ENCODE measurements at places on chromosomes 2 and 18. TPM values are rescaled to one million over a fixed set of nuclear protein-coding genes. Genes with fewer than 3 reads are reported as not detected.

DNA sequence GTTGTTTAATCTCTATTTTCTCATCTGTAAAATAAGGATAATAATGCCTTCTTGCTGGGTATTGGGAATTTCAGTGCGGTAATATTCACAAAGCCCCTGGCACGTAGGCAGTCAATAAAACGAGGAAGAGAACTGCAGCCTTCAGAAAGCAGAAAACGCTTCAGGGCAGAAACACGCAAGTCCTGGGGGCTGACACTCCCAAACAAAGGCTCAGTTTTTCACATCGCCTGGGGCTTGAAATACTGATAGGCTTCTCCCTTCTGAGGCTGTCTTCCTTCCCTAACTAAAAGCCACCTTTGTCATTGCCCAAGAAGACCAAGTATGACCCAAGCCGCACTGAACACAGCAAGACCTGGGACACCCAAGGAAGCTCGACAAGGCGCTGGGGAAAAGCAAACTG, 32.4 kb downstream of the TMEM177 start:
- no peak overlapping the region for H3K27ac ChIP-seq
- no peaks in the 10 kb centered on the region for H3K36me3 ChIP-seq
- no peak for DNase-seq
- H3K27me3 ChIP-seq = peaks cover 2% of the 10 kb centered on the region

- no peaks in the 10 kb centered on the region for H3K27me3 ChIP-seq
- H3K36me3 ChIP-seq = peaks cover 5% of the 10 kb centered on the region
- no peaks in the 10 kb centered on the region for H3K4me1 ChIP-seq
- no peak overlapping the region for H3K27ac ChIP-seq
Measured at GRCh38 chr18:10490401-10491165, 35.2 kb upstream of the NAPG start.

RAB17 gene
- 164 TPM for polyA plus RNA-seq

DNA sequence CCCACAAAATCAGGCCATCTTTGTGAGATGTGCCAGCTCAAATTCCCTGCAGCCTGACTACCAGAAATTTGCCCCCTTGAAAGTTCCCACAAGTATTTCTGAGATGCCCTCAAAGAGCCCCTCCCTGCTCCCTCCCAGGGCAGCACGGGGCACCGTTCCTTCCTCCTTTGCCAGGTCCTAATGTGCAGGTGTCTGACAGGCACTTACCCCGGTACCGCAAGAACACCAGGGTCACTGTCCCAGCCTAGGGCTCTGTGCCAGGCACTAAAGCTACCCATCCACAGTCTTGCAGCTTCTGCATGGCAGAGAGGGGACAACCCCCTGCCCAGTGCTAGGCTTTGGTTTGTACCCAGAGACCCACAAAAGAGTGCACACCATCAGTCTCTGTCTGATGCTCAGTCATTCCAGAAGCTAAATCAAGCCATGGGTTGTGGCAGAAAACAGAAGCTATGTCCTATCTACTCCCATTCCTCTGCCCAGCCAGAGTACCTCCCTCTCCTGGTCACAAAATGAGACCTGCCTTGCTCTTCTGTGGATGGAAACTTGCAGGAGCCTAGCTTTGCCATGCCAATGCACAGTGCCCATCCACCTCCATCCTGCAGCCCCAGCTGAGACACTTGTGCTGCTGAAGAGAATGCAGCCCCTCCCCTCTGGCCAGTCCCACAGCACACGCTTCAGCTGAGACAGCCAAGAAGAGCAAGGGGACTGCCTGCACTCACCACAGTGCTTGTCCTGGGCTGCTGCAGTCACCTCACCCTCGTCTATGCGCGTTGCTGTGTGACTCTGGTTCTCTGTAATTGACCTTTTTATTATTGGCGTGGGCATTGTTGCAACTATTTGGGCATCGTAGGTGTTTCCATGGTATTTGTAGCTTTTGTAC, 48.7 kb downstream of the INPP5D start:
- peaks cover 4% of the 10 kb centered on the region for H3K27me3 ChIP-seq
- H3K4me3 ChIP-seq = no peak overlapping the region
- H3K27ac ChIP-seq = no peak overlapping the region
- no peaks in the 10 kb centered on the region for H3K36me3 ChIP-seq
- H3K4me1 ChIP-seq = no peaks in the 10 kb centered on the region

GRCh38 chr2:98269274-98269673, 77.0 kb upstream of the CNGA3 start:
- no peaks in the 10 kb centered on the region for H3K36me3 ChIP-seq
- H3K4me3 ChIP-seq = no peak overlapping the region
- peak; percentile 11 for DNase-seq
- no peak overlapping the region for H3K27ac ChIP-seq
- H3K27me3 ChIP-seq = no peaks in the 10 kb centered on the region

- H3K4me3 ChIP-seq = no peak overlapping the region
- no peaks in the 10 kb centered on the region for H3K4me1 ChIP-seq
- DNase-seq = no peak
- no peaks in the 10 kb centered on the region for H3K36me3 ChIP-seq
- H3K27me3 ChIP-seq = no peaks in the 10 kb centered on the region
Measured at GRCh38 chr2:57528499-57528898, 518.1 kb upstream of the VRK2 start.

TNFAIP6 gene
- 2.9 TPM for polyA plus RNA-seq

SLC14A1 gene
- 1.3 TPM for polyA plus RNA-seq

DNA sequence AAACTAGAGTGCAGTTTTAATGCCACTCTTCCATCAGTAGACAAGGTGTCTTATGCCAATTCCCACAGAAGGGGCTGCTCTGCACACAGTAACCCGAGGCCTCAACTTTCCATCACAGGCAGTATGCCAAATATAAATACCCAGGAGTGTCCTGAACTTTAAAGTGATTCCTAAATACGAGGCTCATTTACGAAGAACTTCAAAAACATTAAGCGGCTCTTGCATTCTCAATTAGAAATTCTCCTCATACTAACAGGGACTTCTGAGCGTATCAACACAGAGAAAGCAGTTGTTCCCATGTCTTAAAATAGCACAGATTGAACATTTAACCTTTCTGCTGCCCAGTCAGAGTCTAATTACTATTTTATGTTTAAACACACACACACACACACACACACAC, 638.6 kb downstream of the ERBB4 start:
- H3K36me3 ChIP-seq = no peaks in the 10 kb centered on the region
- no peak overlapping the region for H3K4me3 ChIP-seq
- H3K27ac ChIP-seq = no peak overlapping the region
- DNase-seq = no peak

SCN9A gene
- 7.3 TPM for polyA plus RNA-seq

- H3K27ac ChIP-seq = no peak overlapping the region
- no peak overlapping the region for H3K4me3 ChIP-seq
- no peaks in the 10 kb centered on the region for H3K27me3 ChIP-seq
Measured at GRCh38 chr2:163462993-163463392, 272.8 kb downstream of the FIGN start.

- peaks cover 21% of the 10 kb centered on the region for H3K4me1 ChIP-seq
- H3K36me3 ChIP-seq = no peaks in the 10 kb centered on the region
- DNase-seq = peak; percentile 6
- H3K27ac ChIP-seq = no peak overlapping the region
- H3K27me3 ChIP-seq = peaks cover 7% of the 10 kb centered on the region
- peak overlapping the region; percentile 54 for H3K4me3 ChIP-seq
Measured at GRCh38 chr2:11133936-11134320, 21.3 kb upstream of the SLC66A3 start.

- H3K4me3 ChIP-seq = no peak overlapping the region
- peaks cover 26% of the 10 kb centered on the region for H3K27me3 ChIP-seq
- DNase-seq = no peak
- H3K27ac ChIP-seq = no peak overlapping the region
- H3K4me1 ChIP-seq = no peaks in the 10 kb centered on the region
Measured at GRCh38 chr2:45043174-45043573, 33.9 kb upstream of the SIX2 start.

DNA sequence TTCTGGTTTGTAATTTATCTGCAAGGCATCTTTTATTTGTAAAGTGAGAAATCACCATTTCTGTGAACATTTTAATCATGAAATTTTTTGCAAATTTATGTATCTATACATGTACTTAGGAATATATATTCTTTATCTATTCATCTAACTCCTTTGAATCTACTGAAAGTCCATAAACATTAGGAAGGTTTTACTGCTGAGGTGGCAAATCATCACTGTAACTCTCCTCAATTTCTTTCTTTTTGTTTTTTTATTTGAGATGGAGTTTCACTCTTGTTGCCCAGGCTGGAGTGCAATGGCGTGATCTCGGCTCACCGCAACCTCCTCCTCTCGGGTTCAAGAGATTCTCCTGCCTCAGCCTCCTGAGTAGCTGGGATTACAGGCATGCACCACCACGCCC, 296.3 kb downstream of the AGPS start:
- H3K27ac ChIP-seq = no peak overlapping the region
- H3K36me3 ChIP-seq = no peaks in the 10 kb centered on the region
- DNase-seq = no peak
- no peaks in the 10 kb centered on the region for H3K27me3 ChIP-seq
- peaks cover 13% of the 10 kb centered on the region for H3K4me1 ChIP-seq

DNA sequence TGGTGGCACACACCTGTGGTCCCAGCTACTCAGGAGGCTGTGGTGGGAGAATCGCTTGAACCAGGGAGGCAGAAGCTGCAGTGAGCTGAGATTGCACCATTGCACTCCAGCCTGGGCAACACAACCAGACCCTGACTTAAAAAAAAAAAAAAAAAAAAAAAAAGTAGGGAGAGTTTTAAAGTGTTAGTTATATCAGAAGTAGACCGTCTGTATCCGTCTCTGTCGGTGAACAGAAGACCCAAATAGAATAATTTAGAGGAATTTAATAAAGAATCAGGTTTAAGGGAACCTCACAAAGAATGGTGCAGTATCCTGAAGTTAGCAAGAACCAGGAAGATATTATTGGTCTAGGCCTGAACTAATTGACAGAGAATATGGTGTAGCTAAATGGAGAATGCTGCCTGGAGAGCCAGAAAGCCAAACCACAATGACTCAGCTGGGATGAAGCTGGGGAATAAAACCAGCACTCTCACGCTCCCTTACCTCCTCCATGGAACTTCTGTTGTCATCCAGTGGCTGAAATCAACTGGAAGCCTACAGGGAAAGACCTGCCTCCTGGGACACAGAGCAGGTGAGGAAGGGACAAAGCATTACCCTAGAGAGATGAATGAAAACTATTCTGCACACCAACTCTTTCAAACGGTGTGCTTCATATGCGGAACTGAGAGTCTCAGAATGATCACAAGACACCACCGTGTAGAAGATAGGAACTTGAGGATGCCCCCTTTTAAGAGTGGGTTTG, 39.1 kb upstream of the PLEKHM3 start:
- H3K4me1 ChIP-seq = no peaks in the 10 kb centered on the region
- H3K4me3 ChIP-seq = no peak overlapping the region
- peaks cover 3% of the 10 kb centered on the region for H3K27me3 ChIP-seq
- H3K27ac ChIP-seq = no peak overlapping the region
- DNase-seq = no peak

ALK gene
- polyA plus RNA-seq = 1.5 TPM

DNA sequence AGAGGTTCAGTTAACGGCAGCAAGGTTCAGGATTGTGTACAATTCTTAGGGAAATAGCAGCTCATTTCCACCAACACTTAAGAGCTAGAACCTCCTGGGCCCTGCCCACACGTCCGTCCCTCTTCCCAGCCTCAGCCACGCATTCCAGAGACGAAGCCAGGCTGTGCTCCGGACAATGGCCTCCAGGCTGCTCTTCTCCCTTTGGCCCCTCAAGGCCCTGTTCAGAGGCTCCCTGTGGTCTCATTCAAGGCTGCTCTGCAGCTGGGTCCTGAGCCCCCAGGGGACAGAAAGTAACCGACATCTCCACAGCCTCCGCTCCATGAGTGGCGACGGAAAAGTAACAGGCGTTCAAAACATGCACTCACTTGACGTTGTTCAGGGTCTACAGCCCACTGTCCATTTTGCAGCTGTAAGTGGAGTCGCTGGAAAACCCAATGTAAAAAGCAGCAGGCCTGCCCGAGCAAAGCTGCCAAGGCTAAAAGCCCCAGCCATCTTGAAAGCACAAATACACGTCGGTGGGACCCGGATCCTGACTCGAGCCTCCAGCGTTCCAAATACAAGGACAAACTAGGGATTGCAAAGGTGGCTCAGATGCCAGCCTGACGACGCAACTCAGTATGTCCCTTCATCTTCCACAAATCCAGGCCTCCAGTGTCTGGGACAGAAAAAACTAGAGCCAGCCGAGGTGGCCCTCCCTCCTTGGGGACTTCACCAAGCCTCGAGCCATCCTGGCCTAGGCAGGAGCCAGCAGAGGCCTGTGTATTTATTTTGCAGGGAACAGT, 76.9 kb downstream of the NDUFA10 start:
- DNase-seq = no peak
- H3K36me3 ChIP-seq = no peaks in the 10 kb centered on the region
- no peak overlapping the region for H3K27ac ChIP-seq
- H3K27me3 ChIP-seq = no peaks in the 10 kb centered on the region
- H3K4me1 ChIP-seq = peaks cover 3% of the 10 kb centered on the region

EGR4 gene
- 0.04 TPM for polyA plus RNA-seq

DNA sequence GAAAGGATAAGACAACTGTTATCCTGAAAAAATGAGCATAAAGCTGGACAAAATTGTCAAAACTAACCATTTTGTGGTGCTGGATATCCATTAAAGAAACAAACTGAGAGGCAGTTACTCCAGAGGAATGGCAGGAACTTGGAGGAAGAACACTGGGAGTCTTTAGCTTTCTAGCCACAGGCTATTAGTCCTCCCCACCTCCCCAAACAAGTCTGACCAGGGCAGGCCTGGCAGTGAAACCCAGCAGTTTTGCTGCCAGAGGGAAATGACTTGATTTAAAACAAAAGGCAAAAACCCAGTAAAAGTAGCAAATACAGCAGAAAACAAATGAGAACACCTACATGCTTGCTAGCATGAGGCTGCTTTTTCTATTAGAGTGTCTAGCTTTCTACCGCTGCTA, 34.9 kb downstream of the OSBPL1A start:
- no peak for DNase-seq
- peaks cover 4% of the 10 kb centered on the region for H3K36me3 ChIP-seq
- no peak overlapping the region for H3K4me3 ChIP-seq
- no peak overlapping the region for H3K27ac ChIP-seq

GRCh38 chr18:63986885-63987284, 17.0 kb downstream of the SERPINB8 start:
- H3K36me3 ChIP-seq = peaks cover 4% of the 10 kb centered on the region
- DNase-seq = no peak
- no peak overlapping the region for H3K27ac ChIP-seq
- no peaks in the 10 kb centered on the region for H3K4me1 ChIP-seq

GRCh38 chr2:186748354-186748753, 54.5 kb downstream of the FAM171B start:
- DNase-seq = no peak
- H3K27ac ChIP-seq = no peak overlapping the region
- H3K36me3 ChIP-seq = no peaks in the 10 kb centered on the region
- no peaks in the 10 kb centered on the region for H3K27me3 ChIP-seq

ATAD2B gene
- 13.5 TPM for polyA plus RNA-seq

- H3K4me3 ChIP-seq = no peak overlapping the region
- DNase-seq = no peak
- peaks cover 3% of the 10 kb centered on the region for H3K4me1 ChIP-seq
- H3K36me3 ChIP-seq = no peaks in the 10 kb centered on the region
- H3K27ac ChIP-seq = no peak overlapping the region
- H3K27me3 ChIP-seq = no peaks in the 10 kb centered on the region
Measured at GRCh38 chr2:54284826-54285225, 28.8 kb upstream of the TSPYL6 start.

GRCh38 chr18:74175658-74176057, 27.3 kb downstream of the TIMM21 start:
- no peak overlapping the region for H3K4me3 ChIP-seq
- no peaks in the 10 kb centered on the region for H3K36me3 ChIP-seq
- H3K27ac ChIP-seq = no peak overlapping the region
- no peaks in the 10 kb centered on the region for H3K4me1 ChIP-seq
- H3K27me3 ChIP-seq = peaks cover 17% of the 10 kb centered on the region

GRCh38 chr18:57657542-57657941, 35.9 kb upstream of the NARS1 start:
- H3K4me3 ChIP-seq = no peak overlapping the region
- no peaks in the 10 kb centered on the region for H3K27me3 ChIP-seq
- H3K4me1 ChIP-seq = no peaks in the 10 kb centered on the region
- peaks cover 73% of the 10 kb centered on the region for H3K36me3 ChIP-seq
- DNase-seq = no peak

LYPD6B gene
- 1.4 TPM for polyA plus RNA-seq

Measured in large intestine (tissue), 12 donors.